ENCODE measurements at places on chromosomes 12 and 14.

DNA sequence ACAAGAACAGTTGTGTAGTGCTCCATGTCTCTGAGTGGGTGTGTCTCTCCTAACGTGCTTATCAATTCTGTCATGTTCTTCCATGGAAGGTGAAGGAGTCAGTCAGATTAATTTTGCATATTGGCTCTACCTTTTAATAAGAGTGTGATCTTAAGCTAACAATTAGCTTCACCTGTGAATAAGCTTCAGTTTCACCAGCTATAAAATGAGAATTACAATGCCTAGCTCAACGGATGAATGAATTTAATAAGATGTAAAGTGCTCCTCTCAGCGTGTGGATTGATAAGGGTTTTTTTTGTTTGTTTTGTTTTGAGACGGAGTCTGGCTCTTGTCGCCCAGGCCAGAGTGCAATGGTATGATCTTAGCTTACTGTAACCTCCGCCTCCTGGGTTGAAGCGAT, 32.7 kb downstream of the CCDC175 start:
- no peak for DNase-seq

- no peak for DNase-seq
These were observed 25.0 kb downstream of the PDZRN4 start for GRCh38 chr12:41213107-41213506.

- DNase-seq = no peak
These were observed 290.7 kb upstream of the AMIGO2 start for GRCh38 chr12:47370421-47370820.

- no peak for DNase-seq
These were observed 46.0 kb downstream of the SCN8A start for GRCh38 chr12:51636986-51637385.

- DNase-seq = no peak
These were observed at the start of gene INHBC for GRCh38 chr12:57434517-57435223. TSS of gene INHBC (plus strand) at chr12:57434784. CDS start at chr12:57434887, 103 bp downstream.

DNA sequence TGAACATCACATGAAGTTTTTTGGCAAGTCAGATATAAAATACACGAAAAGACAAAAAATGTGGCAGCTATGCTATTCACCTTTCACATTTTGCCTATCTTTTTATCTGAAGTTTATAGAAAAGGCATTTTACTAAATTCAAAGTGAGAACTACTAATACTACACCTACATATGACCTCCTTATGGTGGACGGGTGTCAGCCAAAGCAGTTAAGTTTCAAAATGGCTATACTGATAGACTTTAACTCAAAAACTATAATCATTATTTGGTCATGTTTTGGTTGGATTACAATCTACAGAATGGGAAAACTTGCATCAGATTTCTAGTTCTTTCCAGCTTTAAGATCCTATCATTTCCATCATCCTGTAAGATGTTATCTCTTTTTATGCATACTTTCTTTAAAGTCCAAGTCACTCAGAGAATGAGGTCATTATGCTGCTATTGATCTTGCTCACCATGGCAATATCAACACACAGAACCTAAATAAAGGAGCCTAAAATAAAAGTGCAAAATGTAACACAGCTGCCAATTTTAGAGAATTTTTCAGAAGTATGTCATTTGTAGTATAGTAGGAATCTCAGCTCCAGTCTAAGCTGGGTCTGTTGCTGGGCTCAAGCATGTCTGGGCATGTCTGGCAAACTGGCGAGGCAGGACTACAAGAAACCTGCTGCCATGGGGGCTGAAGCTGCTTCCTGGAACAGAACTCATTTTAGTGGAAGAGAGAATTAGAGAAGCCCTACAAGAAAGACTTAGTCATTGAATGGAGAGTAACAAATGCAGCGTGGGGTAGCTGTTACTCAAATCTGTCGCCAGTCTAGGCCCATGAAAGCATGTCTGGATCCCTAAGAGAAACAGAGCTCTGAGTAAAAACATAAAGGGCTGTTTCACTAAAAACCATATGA, 7.6 kb upstream of the AEBP2 start:
- no peak for DNase-seq

- no peak for DNase-seq
These were observed 253.7 kb downstream of the DUSP6 start for GRCh38 chr12:89098441-89099112.

DNA sequence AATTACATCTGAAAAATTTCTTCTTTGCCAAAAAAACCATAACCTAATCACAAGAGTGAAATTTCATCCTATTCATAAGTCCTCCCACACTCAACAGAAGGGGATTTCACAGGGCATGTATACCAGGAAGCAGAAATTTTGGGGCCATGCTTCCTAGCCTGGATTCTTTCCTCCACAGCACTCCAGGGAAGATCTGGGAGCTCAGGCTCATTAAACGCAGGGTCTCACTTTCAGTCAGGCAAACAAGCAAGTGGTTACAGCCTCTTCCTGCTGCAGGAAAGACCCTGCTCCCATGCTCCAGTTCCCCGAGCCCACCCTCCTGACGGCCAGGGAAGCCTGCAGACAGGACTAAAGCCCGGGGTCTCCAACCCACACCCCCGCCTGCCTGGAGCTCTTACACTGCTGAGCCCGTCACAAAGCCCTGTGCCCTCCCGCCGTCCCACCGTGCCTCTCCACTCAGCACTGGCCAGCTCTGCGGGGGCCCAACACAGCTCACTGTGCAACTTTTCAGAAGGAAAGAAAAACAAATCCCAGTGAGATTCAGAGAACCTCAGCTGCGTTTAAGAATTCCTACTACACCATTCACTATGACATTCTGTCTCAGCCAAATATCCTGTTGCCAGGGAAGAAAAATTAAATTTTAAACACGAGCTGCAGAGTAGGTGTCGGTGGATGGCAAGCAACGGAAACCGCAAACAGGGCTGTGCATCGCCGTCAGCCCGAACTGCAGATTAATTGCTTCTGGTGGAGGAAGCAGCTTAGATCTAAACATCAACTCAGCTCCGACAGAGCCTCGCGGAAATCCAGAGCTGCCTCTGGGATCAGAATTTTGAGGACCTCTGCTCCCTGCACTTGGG, 106.7 kb upstream of the SFSWAP start:
- no peak for DNase-seq

- no peak for DNase-seq
These were observed 147.0 kb downstream of the SLC16A7 start for GRCh38 chr12:59742841-59743240.

DNA sequence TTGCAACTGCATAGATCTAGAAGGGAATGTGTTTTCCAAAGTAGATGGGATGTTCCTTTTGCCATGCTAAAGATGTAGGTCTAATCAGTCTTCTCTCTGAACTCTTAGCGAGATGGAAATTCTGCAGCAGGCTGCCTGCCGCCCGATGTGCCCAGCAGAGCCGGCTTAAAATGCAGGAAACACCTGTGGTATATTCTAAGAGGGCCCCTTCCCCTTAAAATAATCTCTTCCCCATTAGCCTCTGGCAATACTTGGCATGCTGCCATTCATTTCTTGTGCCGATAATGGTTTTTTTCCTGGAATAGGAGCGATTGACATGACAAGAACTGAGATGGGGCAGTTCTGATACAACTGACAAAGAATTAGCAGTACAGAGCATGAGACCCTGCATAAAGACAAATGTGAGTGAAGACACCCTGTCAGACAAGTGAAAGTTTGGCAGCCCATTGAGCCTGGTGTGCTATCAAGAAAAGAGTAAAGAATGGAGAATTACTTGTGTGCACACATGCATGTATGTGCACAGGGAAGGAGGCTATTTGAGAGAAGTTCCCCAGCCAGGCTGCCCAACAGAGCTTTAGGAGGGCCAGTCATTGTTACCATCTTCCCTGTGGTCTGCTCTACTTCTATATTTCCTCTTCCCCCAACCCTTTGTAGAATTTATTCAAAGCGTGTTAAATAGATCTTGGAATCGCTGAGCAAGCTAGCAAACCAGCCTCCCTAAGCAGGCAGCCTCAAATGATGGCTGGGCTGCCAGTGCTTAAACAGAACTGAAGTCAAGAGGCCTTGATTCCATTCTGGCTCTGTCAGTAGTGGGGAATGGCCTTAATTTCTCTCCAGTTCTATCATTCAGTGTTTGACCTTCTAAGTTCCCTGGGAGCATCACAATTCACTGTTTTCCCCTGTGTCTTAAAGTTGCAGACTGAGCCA, 29.6 kb upstream of the NTF3 start:
- no peak for DNase-seq

DNA sequence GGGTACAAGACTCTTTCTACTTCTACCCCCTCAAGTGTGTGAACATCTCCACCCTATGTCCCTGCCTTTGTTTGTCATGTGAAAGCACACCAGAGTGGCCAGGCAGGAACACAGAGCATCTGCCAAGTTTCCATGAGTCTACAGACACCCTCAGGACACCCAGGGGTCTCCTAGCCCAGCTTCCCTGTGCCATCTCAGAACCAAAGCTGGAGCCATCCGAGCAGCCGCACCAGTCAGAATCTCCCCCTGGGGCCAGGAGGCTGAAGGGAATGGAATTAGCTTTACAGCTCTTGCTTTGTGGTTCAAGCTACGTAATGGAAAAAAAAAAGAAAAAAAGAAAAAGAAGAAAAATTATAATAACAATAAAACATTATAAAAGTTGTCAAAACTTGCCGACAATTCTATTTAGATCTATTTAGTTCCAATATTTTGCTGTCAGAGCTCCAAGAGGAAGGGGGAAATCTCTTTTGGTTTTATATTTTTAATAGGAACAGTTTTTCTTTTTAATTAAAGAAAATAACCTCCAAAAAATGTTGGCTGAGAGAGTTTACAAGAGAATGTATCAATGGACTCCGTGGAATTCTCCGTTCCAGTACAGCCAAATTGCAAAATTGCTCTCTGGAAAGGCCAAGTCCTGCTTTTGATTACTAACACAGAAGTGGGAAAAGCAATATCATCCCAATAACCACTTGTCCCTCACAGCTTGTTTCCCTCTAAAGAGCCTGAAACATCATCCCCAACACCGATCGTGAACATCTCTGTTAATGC, 37.1 kb downstream of the TBX5 start:
- no peak for DNase-seq

- no peak for DNase-seq
These were observed 106.8 kb downstream of the SLCO1B3 start for GRCh38 chr12:20917269-20917668.

- no peak for DNase-seq
These were observed 898.4 kb downstream of the SLC16A7 start for GRCh38 chr12:60494244-60494643.

DNA sequence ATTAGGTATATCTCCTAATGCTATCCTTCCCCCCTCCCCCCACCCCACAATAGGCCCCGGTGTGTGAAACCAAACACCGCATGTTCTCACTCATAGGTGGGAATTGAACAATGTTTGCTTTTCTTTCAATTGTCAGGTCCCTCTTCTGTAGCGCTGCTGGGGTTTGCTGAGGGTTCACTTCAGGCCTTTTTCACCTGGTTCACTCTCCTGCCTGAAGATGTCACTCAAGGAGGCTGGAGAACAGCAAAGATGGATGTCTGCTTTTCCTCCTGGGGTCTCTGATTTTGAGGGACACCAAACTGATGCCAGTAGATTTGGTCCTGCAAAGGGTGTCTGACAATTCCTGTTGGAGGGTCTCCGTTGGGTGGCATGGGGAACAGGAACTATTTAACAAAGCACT, 35.8 kb downstream of the KLRK1 start:
- no peak for DNase-seq

DNA sequence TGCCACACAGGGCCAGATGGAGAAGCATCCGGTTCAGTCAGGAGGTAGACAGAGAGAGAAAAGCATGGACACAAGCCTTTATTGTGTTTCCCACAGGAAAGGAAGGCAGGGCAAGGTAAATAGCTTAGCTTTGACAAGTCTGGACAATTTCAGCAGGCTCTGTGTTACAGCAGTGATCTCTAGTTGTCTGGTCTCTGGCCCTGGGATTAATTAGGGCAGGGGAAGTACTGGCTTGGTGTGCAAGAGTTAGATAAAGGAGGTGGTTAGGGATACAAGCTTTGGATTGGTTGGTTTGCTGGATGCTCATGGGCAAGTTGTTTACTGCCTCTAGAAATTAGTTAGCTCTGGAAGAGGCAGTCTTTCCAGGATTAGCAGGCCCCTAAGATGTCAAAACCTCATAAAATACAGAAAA, 15.1 kb upstream of the NGDN start:
- DNase-seq = no peak

DNA sequence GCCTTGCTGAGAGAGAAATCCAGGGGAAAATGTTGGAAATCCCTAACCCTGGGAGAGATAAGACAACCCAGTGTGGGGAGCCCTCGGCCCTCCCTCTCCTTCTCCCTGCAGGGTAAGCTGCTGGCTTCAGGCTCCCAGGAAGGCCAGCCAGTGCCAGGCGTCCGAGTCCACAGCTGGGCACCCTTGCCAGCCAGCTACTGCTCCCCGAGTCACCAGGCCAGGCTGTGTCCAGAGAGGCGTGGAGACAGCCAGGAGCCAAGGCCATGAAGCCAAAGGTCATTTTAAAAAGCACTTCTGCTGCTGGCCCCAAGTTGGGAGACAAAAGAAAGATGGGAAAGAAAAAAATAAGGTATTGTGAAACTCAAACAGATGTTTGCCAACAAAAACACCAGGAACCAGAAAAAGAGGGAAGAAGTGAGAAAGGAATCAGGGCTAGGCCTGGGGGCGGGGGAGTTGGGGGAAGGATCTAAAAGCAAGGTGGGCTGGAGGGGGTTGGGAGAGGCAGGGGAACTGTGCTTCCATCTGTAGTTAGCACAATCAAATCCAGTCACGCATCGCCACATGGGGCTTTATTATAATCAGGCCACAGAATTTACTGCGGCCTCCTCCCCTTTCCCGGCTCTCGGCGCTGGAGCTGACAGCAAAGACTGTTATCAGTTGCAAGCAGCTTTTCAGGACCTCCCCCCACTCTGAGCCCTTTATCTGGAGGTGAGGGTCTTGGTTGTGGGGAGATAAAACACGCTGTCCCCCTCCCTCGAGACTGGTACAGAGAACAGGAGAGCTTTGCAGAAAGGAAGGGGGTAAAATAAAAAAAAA, 33.5 kb downstream of the RBM19 start:
- no peak for DNase-seq

- no peak for DNase-seq
These were observed 30.9 kb upstream of the SYNDIG1L start for GRCh38 chr14:74456684-74457564.

DNA sequence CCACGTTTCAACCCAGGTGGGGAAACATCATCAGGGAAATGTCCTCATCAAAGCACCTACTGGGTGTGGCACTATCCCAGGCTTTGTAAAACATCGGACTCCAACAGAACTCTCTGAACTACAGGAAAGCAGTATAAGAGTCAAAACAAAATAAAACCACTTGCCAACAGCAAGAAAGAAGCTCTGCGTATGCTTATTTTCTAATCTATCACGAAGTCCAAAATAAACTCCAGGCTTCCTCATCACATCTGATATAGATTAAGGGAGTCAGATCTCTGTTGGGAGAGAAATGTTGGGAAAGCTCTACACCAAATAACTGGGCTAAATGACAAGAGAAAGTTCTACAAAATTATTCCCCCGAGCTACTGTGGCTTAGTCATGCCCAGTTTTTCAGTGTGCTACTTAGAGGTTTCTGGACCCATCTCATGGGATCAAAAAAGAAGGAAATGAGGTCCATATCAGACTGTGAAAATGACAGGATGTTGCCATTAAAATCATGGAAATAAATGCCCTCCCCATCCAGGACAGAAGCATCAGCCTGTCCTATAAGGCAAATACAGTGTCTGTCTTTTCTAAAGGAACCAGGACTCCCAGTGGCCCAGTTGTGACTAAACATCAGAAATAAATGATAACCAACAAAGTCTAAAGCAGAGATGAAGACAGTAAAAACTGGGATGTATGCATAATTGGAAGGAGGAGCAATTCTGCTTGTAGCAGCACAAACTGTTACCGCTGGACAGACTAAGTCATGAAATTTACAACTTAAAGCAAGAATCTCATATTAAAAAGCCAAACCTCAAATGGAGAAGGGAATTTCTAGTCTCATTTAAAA, 149.5 kb downstream of the STXBP6 start:
- DNase-seq = no peak

GRCh38 chr14:88203291-88203690, 119.8 kb downstream of the KCNK10 start:
- DNase-seq = no peak

Data from stimulated activated CD8-positive, alpha-beta memory T cell treated with anti-CD3 and anti-CD28 coated beads, Interleukin-4, amount 100 ng/mL, for 4 hours (primary cell).